Natural killer cell treated with Interleukin-12 subunit alpha and Interleukin-12 subunit beta and Interleukin-15 and Interleukin-18, amount 100 ng/mL, for 72 hours (primary cell): ENCODE measurements at places on chromosomes 4 and X.

GRCh38 chr4:56293121-56293520 is 94.2 kb downstream of the AASDH start:
- no peaks in the 10 kb centered on the region for H3K36me3 ChIP-seq
- no peak overlapping the region for H3K4me3 ChIP-seq
- no peak overlapping the region for H3K27ac ChIP-seq
- H3K4me1 ChIP-seq, result peaks cover 8% of the 10 kb centered on the region
- peaks cover 9% of the 10 kb centered on the region for H3K27me3 ChIP-seq
- no peak for DNase-seq

DNA sequence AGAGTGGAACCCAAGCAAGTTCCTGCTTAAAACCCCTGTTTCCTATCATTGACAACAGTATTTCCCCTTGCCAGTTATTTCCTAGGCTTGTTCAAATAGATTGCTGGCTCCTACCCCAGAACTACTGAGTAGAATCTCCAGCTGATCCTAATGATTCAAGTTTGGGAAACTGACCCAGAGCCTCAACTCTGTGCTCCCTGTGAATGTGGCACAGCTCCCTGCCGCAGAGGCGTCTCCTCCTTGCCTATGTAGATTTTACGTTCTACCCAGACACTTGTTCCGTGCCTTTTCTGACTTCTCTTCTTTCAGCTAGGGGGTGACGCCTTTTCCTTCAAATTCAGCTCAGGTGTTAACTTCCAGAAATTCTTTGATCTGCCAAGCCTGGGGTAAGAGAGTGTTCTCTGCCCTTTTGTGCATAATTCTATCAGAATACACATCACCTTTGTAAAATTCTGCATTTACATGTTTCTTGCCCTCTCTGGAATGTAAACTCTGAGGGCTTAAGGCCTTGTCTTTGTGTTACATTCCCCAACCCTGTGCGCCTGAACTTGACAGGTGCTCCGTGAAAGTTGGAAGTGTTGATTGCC is 4.4 kb downstream of the LSM6 start:
- peaks cover 9% of the 10 kb centered on the region for H3K36me3 ChIP-seq
- DNase-seq, result no peak
- peaks cover 36% of the 10 kb centered on the region for H3K4me1 ChIP-seq
- no peak overlapping the region for H3K4me3 ChIP-seq
- H3K27me3 ChIP-seq, result no peaks in the 10 kb centered on the region

DNA sequence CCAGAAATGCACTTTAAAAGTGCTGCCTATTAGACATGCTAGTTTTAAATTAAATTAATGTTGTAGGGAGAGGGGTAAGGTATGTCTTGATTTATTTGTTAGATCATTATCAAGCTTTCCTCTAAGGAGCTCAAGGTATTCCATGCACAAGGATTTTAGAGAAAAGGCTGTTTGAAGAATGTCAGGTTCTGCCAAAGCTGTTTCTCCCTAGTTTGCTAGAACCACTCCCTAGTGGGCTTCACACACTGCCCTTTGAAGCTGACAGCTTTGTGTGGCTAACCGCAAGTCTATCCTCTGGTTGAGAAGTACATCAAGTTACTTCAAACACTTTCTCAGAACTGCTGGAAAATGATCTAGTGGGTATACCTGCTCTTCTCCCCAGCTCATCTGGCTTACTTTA is 32.3 kb downstream of the RASL11B start:
- no peak overlapping the region for H3K4me3 ChIP-seq
- no peak overlapping the region for H3K27ac ChIP-seq
- no peak for DNase-seq

GRCh38 chr4:91846233-91846632 is 457.5 kb upstream of the GRID2 start:
- peaks cover 4% of the 10 kb centered on the region for H3K36me3 ChIP-seq
- H3K4me3 ChIP-seq, result no peak overlapping the region
- no peaks in the 10 kb centered on the region for H3K27me3 ChIP-seq
- H3K27ac ChIP-seq, result no peak overlapping the region
- no peaks in the 10 kb centered on the region for H3K4me1 ChIP-seq
- DNase-seq, result no peak

GRCh38 chrX:15512401-15512965 is 11.9 kb downstream of the BMX start:
- no peaks in the 10 kb centered on the region for H3K27me3 ChIP-seq
- H3K27ac ChIP-seq, result no peak overlapping the region
- no peaks in the 10 kb centered on the region for H3K4me1 ChIP-seq
- no peaks in the 10 kb centered on the region for H3K36me3 ChIP-seq
- DNase-seq, result no peak

DNA sequence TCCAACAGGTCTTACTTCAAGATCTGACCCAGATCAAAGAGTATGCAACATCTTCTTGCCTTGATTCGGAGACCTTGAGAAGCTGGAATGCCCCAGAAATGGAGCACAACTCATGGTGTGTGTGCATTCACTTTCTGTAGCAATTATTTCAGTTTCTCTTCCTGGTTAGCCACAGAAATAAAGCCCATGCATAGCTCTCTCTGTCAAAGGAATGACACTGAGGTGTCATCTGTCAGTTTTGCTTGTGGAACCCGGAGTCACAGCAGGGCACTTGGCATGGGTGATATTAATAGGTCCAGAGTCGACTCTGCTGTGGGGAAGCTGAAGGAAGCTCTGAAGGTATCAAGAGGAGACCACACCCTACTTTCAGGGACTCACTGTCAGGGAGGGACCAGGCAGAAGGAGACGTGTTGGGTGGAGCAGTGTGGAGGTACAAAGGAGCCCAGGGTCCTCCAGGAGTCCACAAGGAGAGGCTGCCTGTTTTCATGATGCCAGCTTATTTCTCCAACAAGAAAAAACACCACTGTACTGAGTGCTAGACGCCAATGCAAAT is 10.7 kb downstream of the CLNK start:
- peaks cover 16% of the 10 kb centered on the region for H3K36me3 ChIP-seq
- no peak for DNase-seq
- peaks cover 44% of the 10 kb centered on the region for H3K4me1 ChIP-seq
- no peak overlapping the region for H3K27ac ChIP-seq

DNA sequence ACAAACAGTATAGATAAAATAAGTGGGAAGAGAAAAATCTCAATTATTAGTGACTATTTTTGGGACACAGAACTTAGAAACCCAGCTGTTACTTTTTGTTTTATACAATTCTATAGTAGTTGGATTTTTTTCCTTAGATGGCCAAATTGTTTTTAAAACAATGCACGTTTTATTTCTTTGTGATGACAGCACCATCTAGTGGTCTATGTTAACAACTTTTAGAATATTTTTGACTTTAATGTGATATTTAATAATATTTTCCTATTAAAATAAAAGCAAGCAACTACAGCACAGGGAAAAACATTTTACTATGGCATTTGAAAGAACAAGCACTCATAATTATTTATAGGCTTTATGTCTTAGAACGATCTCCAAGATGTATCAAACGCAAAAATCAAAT is 5.6 kb upstream of the SMIM31 start:
- DNase-seq, result no peak
- H3K27me3 ChIP-seq, result peaks cover 7% of the 10 kb centered on the region
- H3K36me3 ChIP-seq, result peaks cover 4% of the 10 kb centered on the region
- H3K27ac ChIP-seq, result no peak overlapping the region
- no peak overlapping the region for H3K4me3 ChIP-seq
- no peaks in the 10 kb centered on the region for H3K4me1 ChIP-seq

GRCh38 chrX:127732709-127733108 is 319.5 kb downstream of the ACTRT1 start:
- no peak overlapping the region for H3K4me3 ChIP-seq
- H3K27ac ChIP-seq, result no peak overlapping the region
- DNase-seq, result no peak
- H3K27me3 ChIP-seq, result no peaks in the 10 kb centered on the region
- no peaks in the 10 kb centered on the region for H3K36me3 ChIP-seq

GRCh38 chr4:15888515-15888914 is 50.0 kb downstream of the FGFBP1 start:
- DNase-seq, result no peak
- no peaks in the 10 kb centered on the region for H3K36me3 ChIP-seq
- H3K4me1 ChIP-seq, result peaks cover 5% of the 10 kb centered on the region
- H3K27ac ChIP-seq, result no peak overlapping the region
- no peaks in the 10 kb centered on the region for H3K27me3 ChIP-seq

- no peaks in the 10 kb centered on the region for H3K4me1 ChIP-seq
- no peaks in the 10 kb centered on the region for H3K36me3 ChIP-seq
- H3K27me3 ChIP-seq, result no peaks in the 10 kb centered on the region
- no peak for DNase-seq
- H3K4me3 ChIP-seq, result no peak overlapping the region
Measured at GRCh38 chrX:123779908-123780396, 47.1 kb upstream of the THOC2 start.

- H3K27me3 ChIP-seq, result peaks cover 28% of the 10 kb centered on the region
- H3K36me3 ChIP-seq, result no peaks in the 10 kb centered on the region
- no peak for DNase-seq
- H3K4me1 ChIP-seq, result no peaks in the 10 kb centered on the region
- H3K27ac ChIP-seq, result no peak overlapping the region
Measured at GRCh38 chr4:121737846-121738554, 27.0 kb downstream of the SMIM43 start.

GRCh38 chr4:155705664-155706063 is 39.0 kb downstream of the GUCY1A1 start:
- H3K27ac ChIP-seq, result no peak overlapping the region
- H3K4me1 ChIP-seq, result no peaks in the 10 kb centered on the region
- no peaks in the 10 kb centered on the region for H3K36me3 ChIP-seq
- no peak overlapping the region for H3K4me3 ChIP-seq
- no peaks in the 10 kb centered on the region for H3K27me3 ChIP-seq

GRCh38 chrX:87299563-87300160 is 217.9 kb upstream of the KLHL4 start:
- no peaks in the 10 kb centered on the region for H3K4me1 ChIP-seq
- H3K4me3 ChIP-seq, result no peak overlapping the region
- H3K36me3 ChIP-seq, result no peaks in the 10 kb centered on the region
- no peaks in the 10 kb centered on the region for H3K27me3 ChIP-seq
- DNase-seq, result no peak
- H3K27ac ChIP-seq, result no peak overlapping the region

DNA sequence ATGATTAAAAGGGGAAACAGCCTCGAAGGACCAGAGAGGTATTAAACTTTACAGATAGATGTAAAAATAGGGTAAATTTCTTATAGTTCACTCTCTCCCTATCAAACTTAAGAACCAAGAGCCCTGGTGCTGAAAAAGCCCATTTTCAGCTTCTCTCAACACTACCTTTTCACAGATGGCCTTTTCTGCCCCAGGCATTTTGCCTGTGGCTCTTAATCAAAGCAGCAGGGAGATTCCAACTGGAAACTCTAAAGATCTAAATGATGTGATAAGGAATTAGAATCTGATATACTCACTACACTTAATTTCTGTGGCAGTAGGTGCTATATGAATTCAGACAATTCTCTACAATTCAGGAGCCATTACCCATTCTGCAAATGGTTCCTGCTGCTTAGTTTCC is 60.0 kb downstream of the AMMECR1 start:
- H3K36me3 ChIP-seq, result no peaks in the 10 kb centered on the region
- no peak overlapping the region for H3K4me3 ChIP-seq
- DNase-seq, result no peak
- H3K4me1 ChIP-seq, result peaks cover 7% of the 10 kb centered on the region
- H3K27me3 ChIP-seq, result no peaks in the 10 kb centered on the region

DNA sequence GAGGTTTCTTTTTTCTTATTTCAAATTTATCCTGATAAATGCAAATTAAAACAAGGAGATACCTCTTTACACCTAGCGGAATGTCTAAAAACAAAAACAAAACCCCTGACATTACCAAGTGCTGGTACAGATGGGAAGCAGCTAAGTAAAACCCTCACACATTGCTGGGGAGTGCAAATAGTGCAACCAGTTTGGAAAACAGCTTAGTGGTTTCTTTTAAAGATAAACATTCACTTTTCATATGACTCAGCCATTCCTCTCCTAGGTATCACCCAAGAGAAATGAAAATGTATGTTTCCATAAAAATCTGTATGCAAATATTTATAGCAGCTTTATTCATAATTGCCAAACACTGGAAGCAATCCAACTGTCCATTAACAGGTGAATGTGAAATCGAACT is 84.1 kb upstream of the HELT start:
- H3K36me3 ChIP-seq, result no peaks in the 10 kb centered on the region
- no peak for DNase-seq
- no peaks in the 10 kb centered on the region for H3K4me1 ChIP-seq
- no peak overlapping the region for H3K27ac ChIP-seq
- no peak overlapping the region for H3K4me3 ChIP-seq
- peaks cover 19% of the 10 kb centered on the region for H3K27me3 ChIP-seq
